ENCODE measurements at places on chromosomes 5 and 9. TPM values are rescaled to one million over a fixed set of nuclear protein-coding genes. Genes with fewer than 3 reads are reported as not detected.
A peak's percentile ranks its signal among the peaks of the same experiment; 100 is the strongest.

Gene GPX8
- total RNA-seq = not detected

Gene NUTM2G
- not detected for total RNA-seq

Gene IL9
- 48.1 TPM for total RNA-seq

Gene KCNV2
- total RNA-seq = not detected

Gene LCN9
- not detected for total RNA-seq

Gene CNTNAP3B
- not detected for total RNA-seq

DNA sequence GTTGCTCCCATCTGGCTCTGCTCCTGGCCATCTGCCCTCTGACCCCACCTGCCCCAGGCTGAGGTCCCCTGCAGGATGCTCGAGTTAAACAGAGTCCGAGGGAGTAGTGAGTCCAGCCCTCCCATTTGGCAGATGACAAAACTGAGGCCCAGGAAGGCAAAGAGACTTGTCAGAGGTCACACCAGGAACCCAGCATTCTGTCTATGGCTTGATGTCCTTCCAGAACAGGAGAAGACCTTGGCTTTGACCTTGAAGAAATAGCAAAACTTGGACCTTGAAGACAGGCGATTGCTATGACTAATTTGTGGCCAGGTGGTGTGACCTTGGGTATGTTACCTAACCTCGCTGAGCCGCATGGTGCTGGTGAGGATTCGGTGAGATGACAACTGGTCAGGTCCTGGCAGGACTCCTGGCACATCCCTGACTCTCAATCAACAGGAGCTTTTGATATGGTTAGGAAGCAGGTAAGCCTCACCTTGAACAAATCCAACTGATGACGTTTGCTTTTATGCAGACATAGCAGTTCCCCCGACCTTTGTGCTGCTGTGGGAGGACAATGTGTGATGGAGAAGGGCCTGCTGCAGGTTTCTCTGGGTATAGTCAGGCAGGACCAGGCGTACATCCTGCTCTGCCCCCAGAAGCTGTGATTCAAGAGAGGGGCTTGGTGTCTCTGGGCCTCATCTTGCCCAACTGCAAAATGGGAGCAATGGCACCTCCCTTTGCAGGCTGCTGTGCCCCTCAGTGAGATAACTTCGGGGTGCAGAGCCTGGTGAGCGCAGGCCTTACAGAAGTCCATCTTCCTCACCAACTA lies 198.7 kb downstream of the C9orf50 start:
- no peaks in the 10 kb centered on the region for H3K27me3 ChIP-seq
- peaks cover 11% of the 10 kb centered on the region for H3K4me1 ChIP-seq
- no peak overlapping the region for H3K27ac ChIP-seq
- H3K4me3 ChIP-seq = no peak overlapping the region

- peaks cover 22% of the 10 kb centered on the region for H3K36me3 ChIP-seq
- H3K4me1 ChIP-seq = no peaks in the 10 kb centered on the region
- DNase-seq = no peak
Measured at GRCh38 chr9:130607640-130608420, 28.5 kb downstream of the FUBP3 start.

GRCh38 chr5:176547802-176548201 lies 1.3 kb upstream of the CDHR2 start:
- peaks cover 35% of the 10 kb centered on the region for H3K4me1 ChIP-seq
- peak overlapping the region; percentile 76 for H3K27ac ChIP-seq
- H3K4me3 ChIP-seq = no peak overlapping the region
- no peaks in the 10 kb centered on the region for H3K27me3 ChIP-seq
- peak; percentile 56 for DNase-seq

DNA sequence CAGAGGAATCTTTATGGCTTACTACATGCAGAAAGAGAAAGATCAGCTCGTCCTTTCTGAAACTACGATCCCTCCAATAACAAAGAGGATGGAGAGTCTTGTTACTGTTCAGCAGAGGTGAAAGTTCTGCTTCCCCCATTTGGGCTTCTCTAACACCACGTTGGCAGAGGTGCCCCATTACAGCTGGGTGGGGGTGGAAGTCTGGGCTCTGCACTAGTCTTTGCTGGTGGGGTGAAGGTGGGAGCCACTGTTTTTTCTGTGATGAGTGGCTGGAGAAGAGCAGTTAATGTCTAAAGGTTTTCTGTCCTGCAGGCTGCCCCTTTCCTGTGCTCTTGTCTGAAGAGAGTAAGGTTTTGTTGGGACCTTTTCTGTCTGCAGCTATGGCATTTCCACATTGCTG lies 64.7 kb upstream of the OTULINL start:
- H3K36me3 ChIP-seq = no peaks in the 10 kb centered on the region
- H3K4me3 ChIP-seq = no peak overlapping the region
- no peaks in the 10 kb centered on the region for H3K27me3 ChIP-seq

GRCh38 chr5:55222092-55222984 lies 4.8 kb downstream of the MCIDAS start:
- H3K4me1 ChIP-seq = peaks cover 28% of the 10 kb centered on the region
- no peak overlapping the region for H3K27ac ChIP-seq

DNA sequence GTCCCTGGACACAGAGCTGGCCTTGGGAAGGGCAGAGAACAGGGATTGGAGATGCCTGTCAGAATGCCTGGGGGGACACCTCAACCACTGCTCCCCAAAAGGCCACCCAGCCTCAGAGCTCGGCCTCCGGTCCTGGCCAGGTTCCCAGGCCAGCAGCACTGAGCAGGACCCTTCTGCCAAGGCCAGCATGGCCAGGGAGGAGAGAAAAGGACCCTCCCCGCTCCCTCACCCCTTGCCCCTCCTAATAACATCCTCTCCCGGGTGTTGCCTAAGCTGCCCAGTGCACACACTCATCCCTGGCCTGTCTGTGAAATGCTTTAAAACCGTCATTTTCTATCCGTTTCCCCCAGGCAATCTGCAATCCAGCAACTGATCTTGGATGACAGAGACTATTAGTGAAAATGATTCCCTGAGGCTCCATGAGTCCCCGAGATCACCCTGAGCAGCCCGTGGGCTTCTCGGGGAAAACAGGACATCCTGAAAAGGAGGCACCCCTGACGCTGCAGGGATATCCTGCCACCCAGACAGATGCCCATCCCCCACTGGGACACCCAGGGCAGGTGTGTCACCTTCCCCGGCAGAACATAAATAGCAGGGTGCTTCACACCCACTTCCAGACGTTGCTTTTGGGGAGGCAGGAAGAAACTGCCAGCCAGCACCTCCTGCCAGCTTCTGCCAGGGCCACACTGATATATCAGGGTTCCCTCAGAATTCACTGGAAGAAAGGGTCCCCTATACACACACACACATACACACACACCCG lies 75.3 kb downstream of the ADAMTS2 start:
- no peak overlapping the region for H3K27ac ChIP-seq
- DNase-seq = no peak
- no peaks in the 10 kb centered on the region for H3K4me1 ChIP-seq
- H3K27me3 ChIP-seq = no peaks in the 10 kb centered on the region
- no peak overlapping the region for H3K4me3 ChIP-seq

- H3K4me3 ChIP-seq = no peak overlapping the region
- DNase-seq = no peak
- H3K4me1 ChIP-seq = peaks cover 18% of the 10 kb centered on the region
Measured at GRCh38 chr5:78416677-78417425, 56.4 kb downstream of the SCAMP1 start.

GRCh38 chr9:5835808-5836207 lies 2.9 kb upstream of the ERMP1 start:
- H3K4me3 ChIP-seq = no peak overlapping the region
- no peaks in the 10 kb centered on the region for H3K27me3 ChIP-seq
- peak; percentile 41 for DNase-seq
- no peak overlapping the region for H3K27ac ChIP-seq
- H3K4me1 ChIP-seq = peaks cover 50% of the 10 kb centered on the region
- no peaks in the 10 kb centered on the region for H3K36me3 ChIP-seq

Data from activated CD4-positive, alpha-beta T cell treated with anti-CD3 and anti-CD28 coated beads for 36 hours (primary cell).